Activated effector memory CD4-positive, alpha-beta T cell treated with anti-CD3 and anti-CD28 coated beads, Interleukin-2, amount 50 U/mL, for 16 hours (primary cell): ENCODE measurements at places on chromosomes 1 and 21.

- no peak for DNase-seq
Observed at GRCh38 chr1:116874733-116875249, 34.9 kb upstream of the PTGFRN start.

GRCh38 chr1:81125672-81126071 is 675.1 kb upstream of the ADGRL2 start:
- DNase-seq, result no peak

DNA sequence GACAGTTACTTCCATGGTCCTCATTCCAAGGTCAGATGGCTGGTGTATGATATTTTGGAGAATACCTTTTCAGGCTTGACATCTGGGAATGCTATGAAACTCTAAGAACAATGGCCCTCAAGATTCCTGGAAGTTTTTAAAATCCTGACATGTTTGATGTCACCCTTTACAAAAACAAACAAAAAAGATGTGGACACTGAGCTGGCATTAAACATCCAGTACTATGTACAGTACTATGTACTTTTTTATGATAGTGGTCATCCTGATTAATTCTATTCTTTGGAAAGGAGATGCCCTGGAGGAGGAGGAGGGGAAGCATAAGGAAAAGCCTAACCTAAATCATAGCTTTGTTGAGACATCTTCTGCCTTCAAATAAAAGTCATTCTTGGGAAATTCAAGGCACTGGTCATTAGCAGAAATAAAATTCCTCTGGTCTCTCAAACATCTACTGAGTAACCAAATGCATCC is 235.4 kb downstream of the HMCN1 start:
- DNase-seq, result no peak

DNA sequence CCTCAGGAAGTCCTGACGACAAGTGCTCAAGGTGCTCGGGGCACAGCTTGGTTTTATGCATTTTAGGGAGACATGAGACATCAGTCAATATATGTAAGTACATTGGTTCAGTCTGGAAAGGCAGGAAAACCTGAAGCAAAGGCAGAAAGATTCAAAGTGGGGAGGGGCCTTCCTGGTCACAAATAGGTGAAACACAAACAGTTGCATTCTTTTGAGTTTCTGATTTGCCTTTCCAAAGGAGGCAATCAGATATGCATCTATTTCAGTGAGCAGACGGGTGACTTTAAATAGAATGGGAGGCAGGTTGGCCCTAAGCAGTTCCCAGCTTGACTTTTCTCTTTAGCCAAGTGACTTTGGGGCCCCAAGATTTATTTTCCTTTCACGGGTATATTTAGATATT is 8.9 kb upstream of the RNF187 start:
- DNase-seq, result no peak

- DNase-seq, result no peak
Observed at GRCh38 chr1:220421508-220421907, 106.4 kb upstream of the MARK1 start.

DNA sequence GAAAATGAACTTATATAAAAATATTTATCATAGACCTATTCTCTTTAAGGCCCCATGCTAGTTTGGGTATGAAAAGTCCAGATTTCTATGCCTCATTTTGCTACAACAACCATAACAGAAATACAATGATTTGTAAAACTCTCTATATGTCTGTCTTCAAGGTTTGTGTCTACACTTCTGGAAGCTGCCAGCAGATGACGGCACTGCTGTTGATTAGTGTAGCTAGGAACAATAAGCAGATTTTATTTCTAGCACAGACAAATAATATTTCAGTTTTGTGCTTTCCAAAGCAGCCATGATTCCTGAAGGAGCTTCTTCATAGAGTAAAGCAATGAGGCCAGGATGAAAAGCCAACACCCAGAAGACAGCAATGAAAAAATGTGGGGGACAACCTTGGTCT is 779.6 kb upstream of the ADGRL2 start:
- no peak for DNase-seq

GRCh38 chr21:29181799-29182470 is 51.5 kb downstream of the MAP3K7CL start:
- DNase-seq, result no peak

DNA sequence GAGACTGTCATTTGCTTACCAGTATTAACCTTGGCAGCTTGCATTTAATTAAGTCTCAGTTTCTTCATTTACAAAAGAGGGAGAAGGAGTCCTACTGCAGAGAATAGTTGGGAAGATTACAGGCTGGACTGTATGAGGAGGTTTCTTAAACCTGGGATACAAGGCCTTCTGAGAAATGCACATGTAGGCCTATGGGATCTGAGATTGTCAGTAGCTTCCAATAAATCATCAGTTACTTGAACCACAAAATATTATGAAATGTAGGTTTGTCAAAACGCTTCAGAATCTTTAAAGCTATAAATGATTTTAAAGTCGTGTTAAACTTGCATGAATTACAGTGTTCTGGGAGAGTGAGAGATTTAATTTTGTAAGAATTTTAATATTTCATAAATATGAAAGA is 69.6 kb downstream of the NRIP1 start:
- DNase-seq, result no peak

DNA sequence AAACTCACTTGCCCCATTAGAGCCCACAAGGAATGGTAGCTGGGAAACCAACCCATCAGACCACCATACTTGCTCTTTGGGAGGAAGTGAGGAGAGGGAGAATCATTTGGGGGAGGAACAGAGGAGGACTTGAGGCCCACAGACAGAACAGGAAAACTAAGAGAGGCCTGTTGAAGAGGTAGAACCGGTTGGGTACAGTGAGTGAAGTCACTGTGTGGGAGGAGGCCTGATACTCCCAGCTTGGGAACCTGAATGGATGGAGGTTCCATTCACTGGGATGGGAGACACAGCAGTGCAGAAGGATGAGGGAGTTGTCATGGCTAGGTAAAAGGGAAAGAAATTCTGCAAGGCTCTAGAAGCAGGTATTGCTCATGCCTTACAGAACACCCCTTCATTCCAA is 63.4 kb upstream of the PSEN2 start:
- no peak for DNase-seq

GRCh38 chr1:208601561-208601960 is 357.4 kb upstream of the PLXNA2 start:
- no peak for DNase-seq

GRCh38 chr1:19367584-19368041 is 55.5 kb downstream of the SLC66A1 start:
- DNase-seq, result no peak

DNA sequence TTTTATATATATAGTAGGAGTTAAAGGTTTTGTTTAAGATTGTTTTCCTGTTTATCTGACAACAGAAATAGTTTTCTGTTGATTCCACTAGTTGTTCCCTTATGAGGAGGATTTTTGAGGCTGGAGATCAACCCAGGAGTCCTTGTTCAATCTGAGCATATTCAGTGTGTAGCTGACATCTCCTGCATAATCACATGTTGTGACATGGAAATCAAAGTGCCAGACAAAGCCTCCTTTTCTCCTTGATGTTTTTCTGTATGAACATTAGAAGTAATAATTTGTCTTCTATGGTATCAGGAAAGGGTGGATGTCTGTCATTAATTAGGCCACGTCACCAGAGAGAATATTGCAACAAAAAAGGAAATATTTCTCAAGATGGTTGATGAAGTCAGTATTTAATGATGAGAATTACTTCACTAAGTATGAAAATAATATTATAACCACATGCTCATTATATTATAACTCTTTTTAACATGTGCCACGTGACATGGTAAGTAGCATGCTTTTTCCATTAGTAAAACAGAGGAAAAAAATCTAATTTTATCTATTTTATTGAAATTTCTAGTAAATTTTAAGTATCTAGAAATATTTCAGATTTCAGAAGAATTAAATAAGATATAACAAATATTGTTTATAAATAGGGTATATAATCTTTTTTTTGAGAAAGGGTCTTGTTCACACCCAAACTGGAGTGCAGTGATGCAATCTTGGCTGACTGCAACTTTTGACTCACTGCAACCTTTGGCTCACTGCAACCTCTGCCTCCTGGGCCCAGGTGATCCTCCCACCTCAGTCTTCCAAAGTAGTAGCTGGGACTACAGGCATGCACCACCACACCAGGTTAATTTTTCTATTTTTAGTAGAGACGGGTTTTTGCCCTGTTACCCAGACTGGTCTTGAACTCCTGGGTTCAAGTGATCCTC is 223.5 kb downstream of the HMCN1 start:
- DNase-seq, result no peak

GRCh38 chr1:86542631-86543030 is 4.2 kb upstream of the CLCA4 start:
- no peak for DNase-seq

DNA sequence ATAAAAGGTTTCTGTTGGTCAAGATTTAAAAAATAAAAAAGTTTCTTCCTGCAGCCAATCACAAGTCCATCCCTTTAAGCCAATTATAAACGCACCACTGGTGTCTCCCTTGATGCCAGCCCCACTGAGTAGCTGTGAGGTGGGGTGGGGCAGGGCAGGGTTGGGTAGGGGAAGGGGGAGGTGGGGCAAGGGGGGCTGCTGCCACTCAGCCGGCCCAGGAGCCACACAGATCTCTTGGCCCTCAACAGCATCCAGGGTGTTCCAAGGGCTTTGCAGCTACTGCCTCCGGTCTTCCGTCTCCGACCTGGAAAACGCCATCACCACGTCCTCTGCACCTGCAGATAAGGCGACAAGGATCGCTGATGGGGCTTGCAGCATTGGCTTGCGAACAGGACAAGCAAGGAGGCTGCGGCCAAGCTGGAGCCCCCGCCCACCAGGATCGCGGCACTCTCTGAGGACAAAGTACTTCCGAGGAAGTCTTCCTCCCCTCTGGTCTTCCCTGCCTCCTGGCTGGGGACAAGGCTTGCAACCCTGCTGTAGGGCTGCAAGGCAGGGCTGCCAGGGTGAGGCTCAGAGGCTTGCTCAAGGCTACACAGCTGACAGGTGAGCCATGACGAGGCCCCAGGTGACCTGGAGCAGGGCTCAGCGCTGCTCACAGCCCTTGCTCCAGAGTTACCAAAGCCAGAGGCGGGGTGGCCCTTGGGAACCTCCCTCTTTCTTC is 26.8 kb upstream of the CLSTN1 start:
- DNase-seq, result no peak

DNA sequence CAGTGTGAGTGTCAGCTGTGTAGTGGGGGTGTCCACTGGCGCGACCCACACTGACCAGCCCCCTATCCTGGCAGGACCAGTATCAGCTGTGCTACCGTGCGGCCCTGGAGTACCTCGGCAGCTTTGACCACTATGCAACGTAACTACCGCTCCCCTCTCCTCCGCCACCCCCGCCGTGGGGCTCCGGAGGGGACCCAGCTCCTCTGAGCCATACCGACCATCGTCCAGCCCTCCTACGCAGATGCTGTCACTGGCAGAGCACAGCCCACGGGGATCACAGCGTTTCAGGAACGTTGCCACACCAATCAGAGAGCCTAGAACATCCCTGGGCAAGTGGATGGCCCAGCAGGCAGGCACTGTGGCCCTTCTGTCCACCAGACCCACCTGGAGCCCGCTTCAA is 28.1 kb upstream of the KDM4A start:
- DNase-seq, result no peak

GRCh38 chr1:2232916-2233438 is 4.9 kb downstream of the SKI start:
- DNase-seq, result no peak

DNA sequence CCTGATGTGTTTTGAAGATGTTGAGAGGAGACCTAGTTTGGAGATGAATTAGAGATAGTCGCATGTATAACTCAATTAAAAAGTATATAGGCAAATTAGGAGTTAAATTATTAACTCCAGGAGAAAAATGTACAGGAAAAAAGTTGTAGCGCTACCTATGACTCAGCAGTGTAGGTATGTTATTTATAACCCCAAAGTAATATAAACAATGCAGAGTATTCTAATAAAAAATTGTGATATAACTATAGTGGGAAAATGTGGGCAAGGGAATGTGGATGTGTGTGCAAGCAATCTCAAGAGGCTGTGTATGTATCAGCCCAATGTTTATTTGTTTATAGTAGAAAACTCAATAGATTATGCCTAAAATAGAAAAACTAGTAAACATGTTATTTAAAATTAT is 144.5 kb downstream of the BRINP2 start:
- no peak for DNase-seq

DNA sequence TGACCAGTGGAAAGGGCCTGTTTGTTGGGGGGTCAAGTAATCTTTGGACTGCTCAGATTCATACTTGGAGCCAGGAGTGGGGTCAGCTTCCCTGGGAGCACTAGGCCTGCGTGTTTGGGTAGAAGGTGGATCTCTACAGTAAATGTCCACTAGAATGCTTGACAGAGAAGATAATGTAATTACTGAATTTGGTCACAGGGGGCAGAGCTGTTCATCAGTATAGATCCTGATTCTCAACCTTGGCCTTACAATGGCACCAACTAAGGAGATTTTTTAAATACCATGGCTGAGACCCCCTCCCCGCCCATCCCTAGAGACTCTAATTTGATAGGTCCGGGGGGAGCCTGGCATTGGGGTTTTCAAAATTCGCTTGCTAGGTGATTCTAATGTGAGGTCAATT is 217.5 kb upstream of the PLXNA2 start:
- no peak for DNase-seq

DNA sequence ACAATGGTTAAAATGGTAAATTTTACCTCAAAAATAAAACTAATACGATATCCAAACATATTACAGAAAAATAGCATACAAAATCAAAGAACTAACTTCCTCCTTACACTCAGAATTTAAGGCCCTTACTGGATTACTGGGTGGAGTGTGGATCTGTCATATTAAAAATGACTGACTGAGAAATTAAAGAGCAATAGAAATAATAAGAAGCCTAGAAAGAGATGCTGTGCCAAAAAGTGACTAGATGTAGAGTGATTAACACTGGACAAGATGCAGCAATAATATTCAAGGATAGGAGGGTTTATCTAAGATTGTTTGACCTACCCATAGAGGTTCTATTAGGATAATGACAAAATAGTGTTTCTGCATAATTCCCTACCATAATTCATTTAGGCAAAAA is 424.3 kb downstream of the SETD4 start:
- DNase-seq, result no peak

DNA sequence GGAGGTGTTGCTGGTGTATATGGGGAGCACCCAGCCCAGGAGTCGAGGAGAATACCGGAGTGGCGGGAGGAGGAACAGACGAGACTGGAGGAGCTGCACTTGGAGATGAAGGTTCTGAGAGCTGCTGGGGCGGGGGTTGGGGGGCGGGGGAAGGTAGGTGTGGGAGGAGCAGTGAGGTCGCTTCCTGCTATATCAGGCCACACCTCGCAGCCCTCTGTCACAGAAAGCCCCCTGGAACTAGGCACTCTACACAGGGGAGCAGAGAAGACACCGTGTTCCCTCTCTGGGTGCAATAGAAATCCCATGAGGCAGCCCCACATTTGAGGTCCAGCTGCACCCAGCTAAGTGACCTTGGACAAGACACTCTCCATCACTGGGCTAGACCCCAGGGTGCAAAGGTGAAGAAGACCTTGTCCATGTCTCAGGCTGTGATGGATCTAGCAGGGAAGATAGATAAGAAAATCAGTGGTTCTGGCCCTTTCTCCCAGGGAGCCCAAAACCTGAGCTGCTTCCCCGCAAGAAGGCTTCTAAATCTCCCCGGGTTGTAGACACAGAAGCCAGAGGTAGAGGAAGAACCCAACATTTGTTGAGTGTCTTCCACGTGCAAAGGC is 155.8 kb upstream of the EDN2 start:
- DNase-seq, result peak; percentile 56

GRCh38 chr1:152959801-152960451 is 10.5 kb upstream of the SPRR4 start:
- DNase-seq, result no peak

GRCh38 chr1:223794136-223794880 is 51.4 kb downstream of the TP53BP2 start:
- DNase-seq, result no peak

- peak; percentile 49 for DNase-seq
Observed at GRCh38 chr1:52674497-52675384, 23.4 kb downstream of the COA7 start.
